MV-4-11 (cell line): ENCODE measurements at places on chromosomes 5 and 9.

DNA sequence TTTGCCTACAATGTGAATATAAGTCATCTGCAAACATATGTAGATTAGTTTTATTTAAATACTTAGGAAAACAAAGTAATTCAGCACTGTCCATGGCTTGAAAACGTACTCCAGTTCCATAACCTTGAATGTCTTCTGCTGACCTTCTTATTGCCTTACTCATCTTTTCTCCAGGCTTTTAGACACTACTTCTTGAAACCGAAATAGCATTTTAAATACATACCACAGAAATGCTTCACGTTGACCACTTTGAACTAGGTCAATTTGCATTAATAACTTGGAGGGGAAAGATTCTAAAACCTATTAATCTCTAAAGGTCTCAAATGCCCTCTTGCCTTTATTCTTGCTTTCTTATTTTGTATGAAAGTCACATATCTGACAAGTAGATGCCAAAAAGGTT lies 995.4 kb upstream of the ACO1 start:
- no peak for DNase-seq

DNA sequence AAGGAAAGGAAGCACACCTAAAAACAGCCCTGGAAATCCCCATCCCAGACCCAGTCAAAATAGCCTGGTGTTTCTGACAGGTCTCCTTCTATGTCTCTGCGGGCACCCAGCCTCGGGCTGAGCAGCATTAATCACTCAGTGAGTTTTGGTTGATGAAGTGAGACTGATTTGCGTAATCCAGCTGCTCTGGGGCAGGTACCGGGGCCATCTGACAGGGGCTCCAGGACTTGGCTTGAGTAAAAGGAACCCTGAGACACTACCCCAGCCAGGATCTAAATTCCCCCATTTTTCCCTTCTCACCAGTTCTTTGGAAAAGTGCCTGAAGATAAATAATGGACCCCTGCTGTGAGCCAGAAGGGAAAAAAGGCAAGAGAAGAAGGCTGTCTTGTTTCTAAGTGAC lies 596 bp downstream of the SLC28A3 start:
- no peak for DNase-seq

GRCh38 chr5:116225281-116225922 lies 140.6 kb downstream of the COMMD10 start:
- DNase-seq, result peak; percentile 49

DNA sequence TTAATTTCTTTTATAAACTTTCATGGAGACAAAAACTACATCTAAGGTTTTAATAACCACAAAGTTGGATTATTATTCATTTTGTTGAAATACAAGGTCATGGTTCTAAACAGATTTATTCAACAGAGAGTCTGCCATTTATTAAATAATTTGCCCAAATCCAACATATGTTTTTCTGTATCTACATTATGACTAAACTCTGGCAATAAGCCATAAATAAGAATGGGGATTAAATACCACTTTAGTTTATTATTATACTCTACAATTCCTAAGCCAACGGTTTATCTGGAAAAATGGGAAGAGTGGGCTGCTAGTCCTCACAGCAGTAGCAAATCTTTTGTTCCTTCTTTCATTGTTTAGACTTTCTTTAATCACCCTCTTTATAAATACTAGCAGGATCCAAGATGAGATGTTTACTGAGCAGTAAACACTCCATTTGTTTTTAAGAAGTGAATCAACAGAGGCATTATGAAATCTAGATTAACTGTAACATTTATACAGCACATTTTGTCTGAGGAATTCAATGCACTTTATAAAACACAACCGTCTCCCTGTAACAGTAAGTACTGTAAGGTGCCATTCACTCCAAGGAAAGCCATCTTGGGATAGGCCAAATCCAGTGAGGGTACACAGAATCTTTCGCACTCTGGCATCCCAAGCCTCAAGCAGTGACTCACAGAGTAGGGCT lies 89.7 kb downstream of the DROSHA start:
- DNase-seq, result no peak

- no peak for DNase-seq
Measured at GRCh38 chr5:56523790-56524575, 290.9 kb upstream of the ANKRD55 start.

DNA sequence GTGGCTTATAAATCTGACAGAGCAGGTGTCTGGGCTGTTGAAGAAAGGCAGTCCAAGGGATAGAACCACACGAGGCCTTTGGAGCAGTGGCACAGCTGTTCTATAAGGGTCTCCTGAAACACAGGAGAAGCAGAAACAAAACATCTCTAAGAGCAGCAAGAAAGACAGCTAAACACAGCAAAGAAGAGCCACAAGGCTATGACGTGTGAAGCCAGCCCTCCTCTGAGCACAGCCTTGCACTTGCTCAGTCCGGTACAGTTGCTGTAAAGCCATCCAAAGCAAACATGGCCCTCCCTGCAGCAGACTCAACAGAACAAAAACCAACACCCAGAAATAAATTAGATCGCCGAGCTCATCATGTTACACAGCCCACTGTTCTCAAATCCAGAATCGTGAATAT lies 2.6 kb upstream of the GZMK start:
- no peak for DNase-seq

- no peak for DNase-seq
Measured at GRCh38 chr9:34371886-34372466, 4.7 kb downstream of the MYORG start.

DNA sequence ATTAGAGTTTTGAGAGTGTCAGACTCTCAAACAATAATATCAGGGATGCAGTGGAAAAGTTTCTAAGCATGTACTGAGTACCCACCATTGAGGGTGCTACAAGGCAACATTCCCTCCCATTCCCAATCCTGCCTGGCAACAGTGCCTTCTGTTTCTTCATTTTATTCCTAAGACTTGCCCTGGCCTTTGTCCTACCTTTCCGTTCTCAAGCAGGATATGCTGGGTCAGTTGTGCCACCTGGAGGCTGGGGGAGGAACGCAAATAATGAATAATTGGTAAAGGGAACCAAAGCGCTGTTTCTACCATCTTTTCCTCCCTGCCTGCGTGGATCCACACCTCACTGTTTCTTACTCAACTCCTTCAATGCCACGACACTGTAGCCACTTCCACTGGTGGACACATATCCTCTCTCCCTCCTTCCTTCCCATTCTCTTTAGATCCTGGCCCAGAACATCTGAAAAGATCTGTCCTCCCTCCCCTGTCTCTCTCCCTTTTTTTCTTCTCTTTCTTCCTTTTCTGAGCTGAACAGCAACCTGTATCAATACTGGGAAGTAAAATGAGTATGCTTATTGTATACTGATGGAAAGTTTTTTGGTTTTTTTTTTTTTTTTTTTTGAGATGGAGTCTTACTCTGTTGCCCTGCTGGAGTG lies 149.5 kb downstream of the C9orf152 start:
- peak; percentile 32 for DNase-seq

DNA sequence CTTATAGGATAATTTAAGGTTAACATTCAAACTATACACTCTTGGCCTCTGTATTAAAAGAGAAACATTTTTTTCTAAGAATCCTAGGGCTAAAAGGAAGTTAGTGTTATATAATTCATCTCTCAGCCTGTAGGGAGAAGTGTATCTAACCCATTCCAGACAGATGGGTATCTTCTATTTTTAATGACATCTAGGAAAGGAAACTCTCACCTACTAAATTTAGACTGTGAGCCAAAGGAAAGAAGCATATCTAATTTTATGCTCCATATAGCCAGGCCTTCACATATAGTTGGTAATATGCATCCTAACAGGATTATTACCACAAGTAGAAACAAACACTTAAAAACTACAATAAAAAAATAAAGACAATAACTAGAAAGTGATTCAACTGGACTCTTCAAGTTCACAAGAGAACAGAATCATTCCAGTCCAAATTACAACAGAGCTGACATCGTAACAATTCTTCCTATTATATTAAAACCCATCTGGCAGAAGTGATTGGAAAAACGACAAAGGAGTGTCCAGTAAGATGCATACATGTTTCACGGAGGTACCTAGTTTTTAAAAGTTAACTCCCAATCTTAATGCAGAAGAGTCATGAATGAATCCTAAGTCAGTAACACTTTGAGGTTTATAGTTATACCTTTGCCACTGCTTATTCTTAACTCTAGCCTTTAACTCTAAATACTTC lies 39.4 kb downstream of the SCAI start:
- DNase-seq, result no peak

DNA sequence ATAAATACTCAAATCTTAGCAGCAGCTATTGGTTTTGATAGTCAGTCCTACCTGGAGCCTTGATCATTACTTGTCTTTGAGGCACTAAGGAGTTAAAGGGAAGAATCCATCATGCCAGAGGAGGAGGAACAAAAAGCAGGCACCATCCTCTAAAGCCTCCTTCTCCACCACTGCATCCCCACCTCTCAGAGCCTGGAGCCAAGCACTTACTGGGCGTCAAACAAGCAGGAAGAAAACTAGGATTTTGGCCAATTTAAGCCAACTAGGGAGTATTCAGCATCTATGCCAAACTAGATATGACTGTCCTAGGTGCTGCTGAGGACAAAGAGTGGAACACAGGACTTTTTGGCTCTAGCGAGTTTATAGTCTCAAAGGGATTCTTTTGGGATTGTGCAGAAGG lies 152.5 kb downstream of the PPP2R2B start:
- DNase-seq, result no peak

- DNase-seq, result no peak
Measured at GRCh38 chr5:16894236-16895057, 41.6 kb downstream of the MYO10 start.

DNA sequence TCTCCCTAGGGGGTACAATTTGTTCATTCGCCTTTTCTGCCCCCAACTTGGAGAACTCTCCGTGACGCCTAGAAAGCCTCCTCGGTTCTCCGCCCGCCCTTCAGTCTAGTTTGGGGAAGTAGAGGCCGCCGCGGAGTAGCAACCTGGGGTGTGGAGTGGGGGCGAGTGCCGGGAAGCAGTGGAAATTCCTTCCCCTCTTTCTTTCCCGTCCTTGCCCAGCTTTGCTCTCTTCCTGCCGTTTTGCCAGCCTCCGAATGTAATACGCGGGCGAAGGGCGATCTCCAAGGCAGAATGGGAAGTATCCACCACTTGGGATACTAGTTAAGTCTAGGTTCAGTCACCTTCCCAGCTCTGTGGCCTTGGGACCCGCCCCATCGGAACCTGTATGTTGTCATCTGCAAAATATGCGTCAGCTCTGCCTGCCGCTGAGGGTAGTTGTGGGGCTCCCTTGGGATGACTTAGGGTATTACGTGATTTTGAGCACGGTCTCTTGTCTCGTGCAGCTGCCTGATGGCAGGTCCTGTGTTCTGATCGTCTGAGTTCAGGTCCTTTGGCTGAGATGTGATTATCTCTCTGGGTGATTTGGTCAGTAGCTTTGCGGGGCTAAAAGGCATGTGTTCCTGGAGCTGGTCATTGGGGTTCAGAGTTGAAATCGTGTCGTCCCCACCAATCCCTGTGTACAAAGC lies 724 bp downstream of the PAM start:
- DNase-seq, result peak; percentile 49

DNA sequence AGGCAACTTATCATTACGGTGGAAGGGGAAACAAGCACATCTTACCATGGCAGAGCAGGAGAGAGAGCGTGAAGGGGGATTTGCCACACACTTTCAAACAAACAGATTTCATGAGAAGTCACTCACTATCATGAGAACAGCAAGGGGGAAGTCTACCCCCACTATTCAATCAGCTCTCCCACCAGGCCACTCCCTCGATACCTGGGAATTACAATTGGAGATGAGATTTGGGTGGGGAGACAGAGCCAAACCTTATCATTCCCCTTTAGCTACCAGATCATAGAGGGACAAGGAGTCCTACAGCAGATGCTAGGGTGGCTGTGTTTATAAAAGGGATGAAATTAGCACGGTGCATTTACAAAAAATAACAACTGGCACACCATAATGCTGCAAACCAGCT lies 2149.4 kb upstream of the ACO1 start:
- no peak for DNase-seq

DNA sequence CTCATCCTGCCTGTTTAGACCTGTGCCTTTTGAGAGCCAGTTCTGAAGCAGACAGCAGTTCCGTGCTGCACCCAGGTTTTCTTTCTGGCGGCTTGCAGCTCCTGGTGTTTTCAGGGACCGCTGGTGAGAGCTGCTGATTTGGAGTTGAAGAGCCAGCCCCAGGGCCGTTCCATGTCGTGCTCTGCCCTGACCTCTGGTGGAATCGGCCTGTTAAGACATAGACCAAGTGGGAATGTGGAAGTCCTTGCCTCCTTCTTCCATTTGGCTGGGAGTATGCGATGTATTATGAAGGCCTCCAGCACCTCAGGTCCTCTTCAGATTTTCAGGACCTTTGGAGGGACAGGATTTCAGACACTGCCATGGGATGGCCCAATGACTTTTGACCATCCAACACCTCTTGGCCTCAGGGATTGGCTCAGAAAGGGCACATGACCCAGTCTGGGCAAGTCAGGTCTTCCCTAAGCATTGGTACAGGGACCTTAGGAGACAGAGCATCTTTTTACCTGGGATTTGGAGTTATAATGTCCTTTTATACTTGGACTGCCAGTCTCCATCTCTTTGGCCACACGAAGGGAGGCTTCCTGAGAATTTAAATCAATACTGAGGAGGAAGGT lies 136.1 kb upstream of the CLINT1 start:
- DNase-seq, result peak; percentile 7

- no peak for DNase-seq
Measured at GRCh38 chr5:61381968-61382367, 49.9 kb downstream of the ZSWIM6 start.

DNA sequence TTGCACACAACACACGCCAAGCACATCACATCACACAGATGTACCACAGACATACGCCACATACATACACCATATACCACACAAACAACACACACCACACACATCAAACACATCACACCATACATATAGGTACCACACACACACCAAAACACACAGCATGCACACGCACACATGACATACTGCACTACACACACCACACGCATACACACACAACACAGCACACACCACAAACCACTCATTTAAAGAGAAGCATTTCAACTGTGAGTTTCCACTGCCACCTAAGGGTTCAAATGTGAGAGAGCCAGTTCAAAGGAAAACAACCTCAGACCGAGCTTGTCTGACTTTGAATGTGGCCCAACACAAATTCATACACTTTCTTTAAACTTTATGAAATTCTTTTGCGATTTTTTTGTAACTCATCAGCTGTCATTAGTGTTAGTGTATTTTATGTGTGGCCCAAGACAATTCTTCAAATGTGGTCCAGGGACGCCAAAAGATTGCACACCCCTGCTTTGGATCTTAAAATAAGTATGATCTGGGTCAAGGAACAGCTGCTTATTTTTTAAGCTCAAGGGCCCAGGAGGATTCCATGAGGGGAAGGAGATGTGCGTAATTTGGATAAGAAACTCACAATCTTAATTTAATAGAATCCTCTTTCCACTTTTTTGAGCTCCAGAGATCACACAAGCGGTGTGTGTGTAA lies 494.6 kb downstream of the GADD45G start:
- peak; percentile 27 for DNase-seq

DNA sequence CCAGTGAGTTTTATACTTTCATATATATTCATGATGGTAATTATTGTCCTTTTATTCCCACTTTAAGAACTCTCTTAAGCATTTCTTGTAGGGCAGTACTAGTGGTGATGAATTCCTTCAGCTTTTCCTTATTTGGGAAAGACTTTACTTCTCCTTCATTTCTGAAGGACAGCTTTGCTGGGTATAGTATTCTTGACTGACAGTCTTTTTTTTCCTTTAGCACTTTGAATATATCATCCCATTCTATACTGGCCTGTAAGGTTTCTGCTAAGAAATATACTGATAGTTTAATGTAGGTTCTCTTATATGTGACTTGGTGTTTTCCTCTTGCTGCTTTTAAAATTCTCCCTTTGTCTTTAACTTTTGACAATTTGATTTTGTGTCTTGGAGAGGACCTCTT lies 109.0 kb upstream of the FSTL4 start:
- no peak for DNase-seq

GRCh38 chr5:14141764-14142163 lies 1.4 kb upstream of the TRIO start:
- DNase-seq, result no peak
